ENCODE measurements at places on chromosomes 5 and 9.

GRCh38 chr5:58043032-58043945 is 416.6 kb downstream of the PLK2 start:
- DNase-seq: no peak

- peak; percentile 11 for DNase-seq
Observed at GRCh38 chr9:31119890-31120454, 1264.5 kb upstream of the ACO1 start.

- DNase-seq: no peak
Observed at GRCh38 chr5:179051784-179052183, 8.4 kb upstream of the ZNF354C start.

GRCh38 chr9:134455537-134455933 is 129.3 kb downstream of the RXRA start:
- no peak for DNase-seq

GRCh38 chr5:161274951-161275350 is 271.6 kb downstream of the GABRB2 start:
- DNase-seq: no peak

- no peak for DNase-seq
Observed at GRCh38 chr5:62477801-62478200, 65.2 kb downstream of the IPO11 start.

DNA sequence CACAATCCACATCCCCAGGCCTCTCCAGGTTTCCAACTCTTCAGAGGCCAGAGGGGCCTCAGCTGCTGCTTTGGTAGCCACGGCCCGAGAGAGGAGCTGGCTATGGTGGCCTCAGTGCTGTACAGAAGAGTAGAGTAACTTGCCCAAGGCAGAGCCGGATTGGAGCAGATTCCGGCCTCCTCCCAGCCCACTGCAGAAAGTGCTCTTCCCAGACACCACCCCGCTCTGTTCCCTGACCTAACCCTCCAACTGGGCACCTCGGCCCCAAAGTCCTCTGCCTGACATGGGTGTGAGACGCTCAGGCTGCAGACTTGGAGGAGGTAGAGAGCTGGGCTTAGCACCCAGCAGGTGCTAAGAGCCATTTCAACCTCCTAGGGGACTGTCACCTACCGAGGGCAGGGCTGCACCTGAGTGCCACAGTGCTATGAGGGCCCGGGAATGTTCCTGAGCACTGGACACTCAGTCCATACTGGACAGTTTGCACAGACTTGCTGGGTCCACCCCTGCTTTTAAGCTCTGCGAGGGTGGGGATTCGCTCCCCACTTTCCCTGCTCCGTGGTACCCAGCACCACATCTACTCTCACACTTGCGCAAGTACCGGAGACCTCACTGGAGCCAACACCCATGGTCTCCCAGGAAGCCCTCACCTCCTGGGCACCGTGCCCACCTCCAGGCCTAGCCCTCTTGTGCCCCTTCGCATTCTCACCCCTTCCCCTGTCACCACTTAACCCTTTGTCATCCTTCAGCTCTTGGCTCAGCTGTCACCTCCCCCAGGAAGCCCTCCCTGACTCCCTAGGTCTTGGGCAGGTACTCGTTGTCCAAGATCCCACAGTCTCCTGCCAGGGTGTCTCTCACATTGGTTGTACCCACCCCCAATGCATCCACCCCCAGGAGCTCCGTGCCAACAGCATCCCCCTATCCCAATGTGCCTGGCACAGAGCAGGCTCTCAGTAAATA is 49.8 kb downstream of the DBH start:
- no peak for DNase-seq

DNA sequence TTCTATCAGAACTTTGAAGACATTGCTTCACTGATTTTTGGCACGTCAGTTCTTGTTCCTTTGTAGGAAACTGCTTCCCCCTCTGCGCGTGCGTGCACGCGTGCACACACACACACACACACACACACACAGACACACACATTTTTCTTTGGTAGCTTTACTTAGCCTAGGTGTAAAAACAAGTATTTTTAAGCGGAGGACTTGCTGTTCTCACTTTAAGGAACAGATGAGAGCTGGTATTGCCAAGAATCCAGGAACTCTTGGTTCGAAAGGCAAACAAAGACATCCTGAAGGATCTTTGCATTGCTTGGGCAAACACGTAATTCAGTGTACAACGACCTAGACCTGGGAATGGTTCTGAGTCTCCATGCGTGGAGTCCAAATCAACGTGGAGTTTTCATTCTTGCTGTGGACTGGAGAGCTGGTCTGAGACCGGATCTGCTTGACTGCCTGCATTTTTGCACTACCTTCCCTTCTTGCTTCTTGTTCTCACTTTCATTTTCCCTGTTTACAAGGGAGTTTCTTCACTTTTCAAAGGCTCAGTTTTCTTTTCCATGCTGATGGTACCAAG is 8.2 kb downstream of the TMEM268 start:
- DNase-seq: no peak

GRCh38 chr9:69582544-69583297 is 89.5 kb downstream of the APBA1 start:
- DNase-seq: no peak

DNA sequence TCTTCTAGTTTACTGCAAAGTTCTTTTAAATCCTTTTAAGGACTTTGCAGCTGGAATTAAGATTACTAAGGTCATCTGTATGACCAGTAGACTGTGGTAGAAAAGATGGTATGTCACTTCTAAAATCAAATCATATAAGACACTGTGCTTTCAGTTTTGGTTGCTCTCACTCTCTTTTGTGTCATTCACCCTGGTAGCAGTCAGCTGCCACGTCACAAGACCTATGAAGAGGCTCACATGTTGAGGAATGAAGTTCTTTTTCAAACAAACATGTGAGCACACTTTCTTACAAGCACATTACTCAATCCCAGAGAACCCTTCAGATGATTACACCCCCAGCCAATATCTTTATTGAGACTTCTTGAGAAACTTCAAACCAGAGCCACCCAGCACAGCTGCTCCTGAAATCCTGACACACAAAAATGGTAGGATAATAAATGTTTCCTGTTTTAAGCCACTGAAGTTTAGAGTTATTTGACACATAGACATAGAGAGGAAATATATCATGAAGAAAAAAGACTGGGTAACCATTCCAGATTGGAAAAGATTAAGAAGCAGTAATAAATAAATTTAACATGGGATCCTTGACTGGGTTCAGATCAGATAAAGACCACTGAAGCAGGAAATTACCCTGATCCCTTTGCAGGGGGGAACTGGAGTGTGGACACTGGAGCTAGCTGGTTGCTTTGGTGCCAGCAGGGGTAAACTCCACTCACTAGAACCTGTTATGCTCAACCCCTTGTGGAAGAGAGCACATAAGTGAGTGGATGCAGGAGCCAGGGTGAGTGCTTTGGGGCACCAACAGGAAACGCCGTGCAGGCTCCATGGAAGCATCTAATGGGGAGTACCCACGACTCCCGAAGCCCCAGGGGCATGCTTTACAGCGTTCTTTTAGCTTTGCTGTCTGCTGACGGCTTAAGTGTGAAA is 64.1 kb downstream of the SLCO4C1 start:
- no peak for DNase-seq

DNA sequence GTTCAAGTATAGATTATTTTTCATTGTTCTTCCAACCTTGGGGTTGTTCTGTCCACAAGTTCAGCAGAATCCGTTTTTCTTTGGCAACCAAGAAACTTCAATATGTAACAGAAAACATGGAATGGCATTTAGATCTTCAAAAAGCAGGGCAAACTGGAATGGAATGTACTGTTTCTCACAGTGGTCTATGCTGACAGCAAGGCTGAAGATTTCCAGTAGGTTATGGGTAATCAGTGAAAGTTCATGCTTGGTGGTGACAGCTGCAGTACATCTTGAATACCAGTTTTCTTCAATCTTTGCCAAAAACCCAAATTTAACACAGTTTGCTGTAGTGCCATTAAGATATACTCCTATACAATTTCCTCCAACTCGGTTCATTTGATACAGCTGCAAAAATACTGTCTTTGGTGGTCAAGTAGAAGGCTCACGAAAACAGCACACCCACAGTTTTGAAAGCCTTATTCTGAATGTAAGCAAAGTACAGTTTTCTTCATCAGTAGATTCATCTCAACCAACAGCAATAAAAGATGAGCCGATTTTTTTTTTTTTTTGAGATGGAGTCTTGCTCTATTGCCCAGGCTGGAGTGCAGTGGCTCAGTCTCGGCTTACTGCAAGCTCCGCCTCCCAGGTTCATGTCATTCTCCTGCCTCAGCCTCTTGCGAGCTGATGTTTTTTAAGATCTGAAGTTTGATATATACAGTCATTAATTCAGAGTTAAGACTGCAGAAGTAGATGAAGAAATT is 4.9 kb downstream of the TRIM52 start:
- DNase-seq: no peak

DNA sequence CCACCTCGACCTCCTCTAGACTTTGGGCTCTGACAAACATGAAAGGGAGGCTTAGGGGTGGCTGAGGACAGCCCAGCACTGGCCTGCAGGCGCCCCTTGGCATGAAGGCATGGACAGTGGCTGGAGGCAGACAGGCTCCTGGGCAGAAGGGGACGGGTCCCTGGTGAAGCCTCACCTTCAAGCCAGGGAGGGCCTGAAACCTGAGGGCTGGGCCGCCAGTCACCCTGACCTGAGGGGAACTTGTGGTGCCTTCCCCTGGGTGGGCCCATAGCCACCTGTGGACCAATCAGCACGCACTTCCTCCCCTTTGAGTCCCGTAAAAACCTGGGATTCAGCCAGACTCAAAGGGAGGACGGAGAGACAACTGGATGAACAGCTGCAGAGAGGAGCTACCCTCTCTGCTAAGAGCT is 90.4 kb upstream of the PUM3 start:
- no peak for DNase-seq

- no peak for DNase-seq
Observed at GRCh38 chr9:99181621-99182020, 40.1 kb downstream of the ALG2 start.

DNA sequence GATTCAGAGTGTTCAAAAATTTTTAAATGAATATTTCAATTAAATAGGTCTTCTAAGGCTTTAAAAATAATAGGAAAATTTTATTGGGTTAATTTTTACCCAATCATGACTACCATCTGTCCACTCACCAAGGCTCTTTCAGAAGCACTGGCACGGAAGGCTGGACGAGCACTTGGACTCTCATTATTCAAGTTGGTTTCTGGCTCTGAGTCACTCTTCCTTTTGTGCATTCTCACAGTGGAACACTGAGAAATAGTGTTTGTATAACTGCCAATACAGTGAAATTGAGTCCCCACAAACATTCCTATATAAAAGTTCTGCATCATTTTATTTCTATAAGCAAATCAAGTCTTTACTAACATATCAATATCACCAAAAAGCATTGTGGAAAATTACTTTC is 1149.0 kb downstream of the EFNA5 start:
- DNase-seq: peak; percentile 27

GRCh38 chr5:113520429-113520828 is 6.9 kb downstream of the YTHDC2 start:
- DNase-seq: no peak

DNA sequence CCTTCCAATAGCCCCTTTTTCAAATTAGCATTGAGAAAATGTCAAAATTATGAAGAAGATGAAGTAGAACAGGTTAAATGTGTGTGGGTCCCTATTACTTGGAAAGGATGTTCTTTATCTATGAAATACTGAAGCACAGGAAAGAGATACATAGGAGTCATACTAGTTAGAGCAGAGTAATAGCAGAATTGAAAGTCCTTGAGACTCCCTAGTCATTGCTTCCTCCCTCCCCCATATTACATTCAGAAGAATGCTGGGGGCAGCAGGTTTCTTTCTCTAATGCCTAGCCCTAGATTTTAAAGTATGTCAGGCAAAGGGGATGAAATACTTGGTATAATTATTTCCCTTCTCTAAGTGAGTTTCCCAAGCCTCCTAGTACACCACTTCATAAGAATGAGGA is 4.4 kb downstream of the ZCCHC9 start:
- DNase-seq: no peak

- no peak for DNase-seq
Observed at GRCh38 chr5:72134226-72134899, 27.1 kb downstream of the MAP1B start.

DNA sequence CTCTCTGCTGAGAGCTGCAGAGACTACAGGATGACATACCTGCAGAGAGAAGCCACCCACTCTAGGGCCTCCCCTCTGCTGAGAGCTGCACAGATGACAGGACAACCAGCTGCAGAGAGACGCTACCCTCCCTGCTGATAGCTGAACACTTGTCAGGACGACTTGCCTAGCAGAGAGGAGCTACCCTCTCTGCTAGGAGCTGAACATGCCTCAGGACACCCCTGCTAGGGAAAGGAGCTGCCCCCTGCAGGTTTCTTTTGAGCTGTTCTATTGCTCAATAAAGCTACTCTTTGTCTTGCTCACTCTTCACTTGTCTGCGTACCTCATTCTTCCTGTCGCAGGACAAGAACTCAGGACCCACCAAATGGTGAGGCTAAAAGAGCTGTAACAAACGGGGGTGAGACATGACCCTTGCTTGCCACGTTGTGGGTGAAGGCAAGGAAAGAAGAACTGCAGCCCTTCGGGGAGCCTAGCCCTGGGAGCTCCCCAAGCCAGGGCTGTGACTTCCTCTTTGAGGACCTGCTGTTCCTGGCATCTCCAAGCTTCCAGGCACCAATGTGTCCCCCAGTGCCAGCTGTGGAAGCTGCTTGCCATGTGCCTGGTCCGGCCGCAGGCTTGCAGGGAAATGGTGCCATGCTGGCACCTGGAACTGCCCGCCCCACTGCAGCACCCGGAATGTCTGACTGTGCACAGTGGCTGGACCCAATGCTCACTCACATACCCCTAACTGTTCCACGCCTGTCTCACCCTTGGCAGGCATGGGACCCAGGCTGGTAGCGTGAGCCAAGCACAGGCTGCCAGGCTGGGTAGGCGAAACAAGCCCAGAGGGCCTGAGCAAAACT is 5.1 kb upstream of the TESK1 start:
- no peak for DNase-seq

DNA sequence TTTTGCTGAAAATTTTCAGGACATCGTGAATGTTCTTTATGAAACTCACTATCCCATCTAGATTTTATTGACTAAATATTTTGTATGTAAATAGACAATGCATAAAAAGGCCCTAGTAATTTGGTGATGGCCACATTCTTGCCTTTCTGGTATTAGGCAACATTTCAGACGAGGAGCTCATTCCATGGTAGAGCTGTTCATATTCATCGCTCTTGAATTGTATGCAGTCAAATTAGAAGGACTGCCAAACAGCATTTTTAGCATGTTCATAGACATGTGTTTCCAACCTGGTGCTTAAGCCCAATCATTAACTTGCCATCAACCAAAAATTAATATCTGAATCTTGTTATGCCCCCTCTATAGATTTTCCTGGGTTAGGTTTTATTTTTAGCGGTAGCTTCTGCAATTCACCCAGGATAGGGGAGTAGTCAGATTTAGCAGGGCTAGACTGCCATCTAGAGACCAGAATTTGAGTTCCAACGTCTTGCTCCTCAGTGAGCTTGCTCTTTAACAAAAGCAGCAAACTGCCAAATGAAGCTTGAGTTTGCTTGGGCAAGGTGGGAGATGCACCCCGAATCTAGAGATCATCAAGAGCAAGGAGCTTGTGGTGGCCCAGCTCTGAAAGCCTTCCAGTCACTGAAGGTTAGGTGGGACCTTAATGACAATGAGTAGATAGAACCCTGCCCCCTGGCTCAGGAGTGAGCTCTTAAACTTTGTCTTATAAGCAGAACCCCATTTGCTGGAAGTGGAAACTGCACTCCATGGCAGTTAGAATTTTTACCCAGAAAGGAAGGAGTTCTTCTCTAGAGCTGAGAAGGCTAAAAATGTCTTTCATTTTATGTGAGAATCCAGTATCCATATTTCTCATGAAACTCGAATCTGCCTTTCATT is 456.2 kb downstream of the RASEF start:
- peak; percentile 49 for DNase-seq
